Cerebellar nuclear complex (tissue), 1 donor: ENCODE measurements at places on chromosomes 6 and 20.

DNA sequence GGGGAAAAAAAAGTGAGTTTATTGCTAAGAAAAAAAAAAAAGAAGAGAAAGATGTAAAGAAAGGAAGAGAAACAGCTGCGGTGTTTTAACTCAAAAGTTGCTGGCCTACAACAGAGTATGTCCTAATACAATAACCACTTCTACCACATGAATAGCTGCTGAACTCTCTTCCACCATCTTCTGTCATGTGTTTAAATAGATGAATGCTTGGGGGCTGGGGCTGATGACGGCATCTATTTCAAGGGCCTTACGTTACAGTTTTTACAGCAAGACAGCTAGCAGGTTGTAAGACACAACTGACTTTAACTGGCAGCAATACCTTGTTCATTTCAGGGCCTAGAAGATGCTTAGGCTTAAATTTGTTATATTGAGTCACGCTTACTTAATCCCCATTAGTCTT lies 50.4 kb downstream of the MAP3K7 start:
- DNase-seq, result no peak

DNA sequence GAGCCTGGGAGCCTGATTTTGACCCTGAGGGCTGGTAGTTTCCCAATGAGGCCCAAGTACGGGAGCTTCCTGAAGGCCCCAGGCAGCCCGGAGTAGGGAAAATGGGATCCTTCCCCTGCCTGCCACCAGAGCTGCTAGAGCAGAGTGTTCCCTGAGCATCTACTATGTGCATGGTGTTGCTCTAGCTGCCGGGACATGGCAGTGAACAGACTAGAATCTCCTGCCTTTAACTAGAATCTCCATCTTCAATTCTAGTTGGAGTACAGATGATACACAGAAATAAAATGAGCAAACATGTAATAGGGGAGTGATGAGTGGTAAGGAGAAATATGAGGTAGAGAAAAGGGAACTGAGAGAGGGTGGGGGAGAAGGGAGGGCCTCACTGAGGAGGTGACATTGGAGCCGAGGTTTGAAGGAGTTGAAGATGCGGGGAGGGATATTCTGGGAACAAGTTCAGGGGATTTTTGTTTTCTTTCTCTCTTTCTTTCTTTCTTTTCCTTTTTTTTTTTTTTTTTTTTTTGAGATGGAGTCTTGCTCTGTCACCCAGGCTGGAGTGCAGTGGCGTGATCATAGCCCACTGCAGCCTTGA lies 18.5 kb downstream of the VSTM2L start:
- DNase-seq, result no peak

- no peak for DNase-seq
These were observed 115.0 kb downstream of the SCP2D1 start for GRCh38 chr20:18928626-18929025.

GRCh38 chr6:89536231-89536630 lies 102.3 kb downstream of the LYRM2 start:
- DNase-seq, result no peak

DNA sequence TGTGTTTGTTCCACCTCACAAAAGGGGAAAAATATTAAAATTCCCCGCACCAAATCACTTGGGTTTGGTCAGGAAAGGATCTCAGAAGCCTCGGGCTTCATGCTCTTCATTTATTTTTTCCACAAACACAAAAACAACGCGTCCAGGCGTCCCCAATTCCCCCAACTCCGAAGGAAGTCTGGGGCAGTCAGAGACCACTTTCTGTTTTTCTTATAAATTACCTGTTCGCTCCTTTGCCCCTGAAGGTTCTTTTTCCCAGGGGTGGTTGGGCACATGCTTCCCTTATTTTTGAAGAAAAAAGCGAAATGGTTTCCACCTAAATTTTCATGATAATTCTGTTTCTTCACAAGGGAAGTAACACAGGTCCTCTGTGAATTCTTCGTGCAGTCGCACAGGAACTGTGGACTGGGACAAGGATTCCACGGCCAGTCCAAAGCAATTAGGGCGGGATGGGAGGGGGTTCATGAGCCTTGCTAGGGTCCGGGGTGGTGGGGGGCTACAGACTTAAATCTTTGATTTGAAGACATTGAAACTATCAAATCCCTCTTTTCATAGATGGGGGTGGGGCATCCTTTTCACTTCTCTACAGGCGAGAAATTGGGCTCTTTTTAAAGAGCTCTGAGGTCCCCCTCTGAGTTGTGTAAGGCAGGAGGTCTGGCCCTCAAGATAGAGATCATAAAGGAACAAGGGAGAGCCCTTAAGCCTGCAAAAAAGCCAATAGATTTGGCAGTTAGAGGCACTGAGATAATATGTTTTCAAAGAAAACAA lies 30.5 kb upstream of the HFE start:
- no peak for DNase-seq

GRCh38 chr20:32482442-32483261 lies 102.5 kb downstream of the NOL4L start:
- no peak for DNase-seq

GRCh38 chr20:36236786-36237121 lies 476 bp downstream of the AAR2 start:
- no peak for DNase-seq

DNA sequence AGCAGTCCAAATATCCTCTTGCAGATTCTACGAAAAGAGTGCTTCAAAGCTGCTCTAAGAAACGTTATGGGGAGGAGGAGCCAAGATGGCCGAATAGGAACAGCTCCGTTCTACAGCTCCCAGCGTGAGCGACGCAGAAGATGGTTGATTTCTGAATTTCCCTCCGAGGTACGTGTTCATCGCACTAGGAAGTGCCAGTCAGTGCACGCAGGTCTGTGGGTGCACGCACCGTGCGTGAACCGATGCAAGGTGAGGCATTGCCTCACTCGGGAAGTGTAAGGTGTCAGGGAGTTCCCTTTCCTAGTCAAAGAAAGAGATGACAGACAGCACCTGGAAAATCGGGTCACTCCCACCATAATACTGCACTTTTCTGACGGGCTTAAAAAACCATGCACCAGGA lies 272.1 kb upstream of the DEFB115 start:
- DNase-seq, result no peak

- no peak for DNase-seq
These were observed 84.2 kb upstream of the SLC22A23 start for GRCh38 chr6:3541006-3541585.

DNA sequence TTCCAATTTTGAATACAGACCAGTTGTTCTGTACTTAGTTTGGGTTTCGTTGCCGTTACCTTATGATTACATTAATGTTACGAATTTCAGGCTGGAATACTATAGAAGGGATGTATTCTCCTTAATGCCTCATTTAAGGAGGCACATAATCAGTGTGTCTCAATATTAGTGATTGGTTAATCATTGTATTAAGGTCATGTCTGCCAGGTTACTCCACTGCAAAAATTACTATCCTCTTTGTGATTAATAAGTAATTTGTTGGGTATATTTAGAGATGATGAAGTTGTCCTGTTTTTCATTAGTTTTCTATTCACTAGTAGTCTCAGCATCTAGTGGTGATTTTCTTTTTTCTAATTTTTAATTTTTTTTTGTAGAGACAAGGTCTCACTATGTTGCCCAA lies 66.3 kb downstream of the CBFA2T2 start:
- DNase-seq, result no peak

DNA sequence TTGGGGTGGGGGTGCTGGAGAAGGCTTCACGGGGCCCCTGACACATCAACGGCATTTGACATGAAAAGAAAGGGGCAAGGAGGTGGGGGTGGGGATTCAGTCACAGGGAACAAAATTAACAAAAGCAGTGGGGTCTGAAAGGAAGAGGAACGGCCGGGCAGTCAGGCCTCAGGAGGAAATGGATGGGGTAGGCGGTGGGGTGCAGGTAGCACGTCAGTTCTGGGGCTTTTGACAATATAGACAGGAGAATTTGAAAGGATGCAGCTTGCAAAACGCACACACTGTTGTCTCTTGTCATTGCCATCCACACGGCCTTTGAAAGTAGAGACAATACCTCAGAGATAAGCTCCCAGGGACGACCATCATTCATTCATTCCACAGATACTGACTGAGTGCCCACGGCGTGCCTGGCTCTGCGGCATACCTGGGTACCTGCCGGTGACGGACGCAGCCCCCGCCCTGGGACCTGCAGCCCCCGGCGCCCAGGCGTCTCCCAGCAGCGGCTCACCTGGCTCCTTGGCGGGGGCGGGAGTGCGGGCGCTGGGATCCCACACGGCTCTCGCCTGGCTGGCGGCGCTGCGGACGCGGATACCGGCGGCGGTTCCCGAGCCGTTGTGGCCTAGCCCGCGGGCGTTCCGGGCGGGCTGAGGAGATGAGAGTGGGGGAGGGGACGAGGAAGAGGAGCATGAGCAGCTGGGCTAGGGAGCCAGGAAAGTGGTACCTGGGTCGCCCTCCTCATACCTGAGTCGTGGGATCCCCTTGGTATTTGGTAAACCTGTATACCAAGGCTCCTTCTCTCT lies at the start of gene SLC26A8:
SLC26A8 (minus strand) TSS at position 646 of the 800 bp plus-strand sequence. CDS start 4,934 bp downstream, outside the sequence.
- DNase-seq, result no peak

DNA sequence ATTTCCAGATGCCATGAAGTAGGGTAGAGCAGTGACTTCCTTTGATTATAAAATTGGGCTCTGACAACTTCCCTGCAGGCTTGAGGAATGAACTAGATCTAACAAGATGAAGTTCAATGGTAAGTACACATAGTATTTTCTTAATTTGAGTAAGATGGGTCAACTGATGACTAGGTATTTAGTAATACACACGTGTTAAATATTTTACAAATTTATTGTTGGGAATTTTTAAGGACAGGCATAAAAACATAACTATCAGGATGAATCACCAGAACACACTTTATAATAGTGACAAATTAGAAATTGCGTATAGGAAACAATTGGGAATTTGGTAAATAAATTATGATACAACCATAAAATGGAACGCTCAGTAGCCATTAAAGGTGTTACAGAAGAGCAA lies 762.4 kb upstream of the SLC35B3 start:
- DNase-seq, result no peak

- no peak for DNase-seq
These were observed 206.7 kb upstream of the AGPAT4 start for GRCh38 chr6:161480421-161481155.

GRCh38 chr20:3821996-3822395 lies 1.6 kb downstream of the AP5S1 start:
- no peak for DNase-seq

- DNase-seq, result no peak
These were observed 21.4 kb downstream of the HBS1L start for GRCh38 chr6:135033238-135033637.

GRCh38 chr20:38735172-38735571 lies 10.9 kb downstream of the SLC32A1 start:
- DNase-seq, result no peak

- no peak for DNase-seq
These were observed 25.8 kb upstream of the RTF2 start for GRCh38 chr20:56442389-56443365.

DNA sequence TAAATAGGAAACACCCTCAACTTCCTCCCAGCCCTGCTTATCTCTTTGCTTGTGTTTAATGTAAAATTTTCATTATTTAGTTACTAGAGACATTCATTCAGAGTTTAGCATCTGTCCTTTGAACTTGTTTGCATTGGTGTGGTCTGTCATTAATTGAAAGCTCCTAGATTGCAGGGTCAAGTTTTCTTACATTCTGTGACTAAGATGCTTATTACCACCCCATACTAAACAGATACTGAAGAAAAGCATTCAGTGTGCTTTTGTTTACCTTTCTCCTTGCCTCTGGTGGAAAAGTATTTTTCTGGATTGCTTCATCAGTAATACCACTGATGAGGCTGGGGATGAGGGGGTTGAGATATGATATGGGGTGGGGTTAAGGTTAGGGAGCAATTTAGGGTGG lies 199.0 kb downstream of the SAMD5 start:
- no peak for DNase-seq

GRCh38 chr6:28211840-28212509 lies 13.1 kb upstream of the ZSCAN9 start:
- no peak for DNase-seq

DNA sequence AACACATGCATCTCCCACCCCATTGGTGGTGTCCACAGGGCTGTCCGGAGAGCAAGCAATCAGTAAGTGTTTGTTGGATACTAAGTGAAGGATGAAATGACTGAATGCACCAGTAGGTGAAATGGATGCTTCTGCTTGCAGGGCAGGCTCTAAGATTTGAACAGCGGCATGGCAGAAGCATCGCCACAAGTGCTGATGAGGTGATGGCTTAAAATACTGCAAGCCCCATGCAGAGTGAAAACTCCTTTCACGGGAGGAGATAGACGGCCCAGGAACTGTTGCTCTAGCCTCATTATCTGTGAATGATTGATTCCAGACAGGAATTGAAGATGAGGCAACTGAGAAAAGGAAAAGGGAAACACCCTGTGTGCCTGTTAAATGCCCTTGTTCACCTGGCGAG lies 158.9 kb downstream of the LY86 start:
- no peak for DNase-seq

DNA sequence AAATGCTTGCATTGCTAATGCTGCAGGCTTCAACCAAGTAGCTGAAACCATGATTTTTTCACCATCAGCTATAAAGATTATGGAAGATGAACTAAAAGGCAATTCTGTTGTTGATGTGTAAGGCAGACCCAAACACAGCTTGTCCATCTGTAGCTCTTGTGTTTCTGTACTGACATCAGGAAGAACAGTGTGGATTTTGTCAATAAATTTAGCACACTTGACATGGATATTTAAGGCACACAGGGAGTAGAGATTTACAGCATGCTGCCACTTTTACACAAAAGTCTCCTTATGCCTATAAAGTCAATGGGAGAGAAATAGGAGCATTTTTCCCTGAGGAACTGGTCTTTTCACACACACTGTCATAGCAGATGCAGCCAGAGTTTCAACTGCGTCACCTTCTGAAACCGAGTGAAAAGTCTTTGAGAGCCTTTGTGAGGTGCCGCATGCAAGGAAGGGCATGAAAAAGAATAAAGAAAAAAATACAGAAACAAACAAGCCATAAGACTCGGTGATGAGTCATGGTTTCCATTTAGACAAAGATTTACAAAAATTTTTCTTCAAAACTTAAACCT lies 261.4 kb upstream of the TFAP2D start:
- DNase-seq, result no peak

DNA sequence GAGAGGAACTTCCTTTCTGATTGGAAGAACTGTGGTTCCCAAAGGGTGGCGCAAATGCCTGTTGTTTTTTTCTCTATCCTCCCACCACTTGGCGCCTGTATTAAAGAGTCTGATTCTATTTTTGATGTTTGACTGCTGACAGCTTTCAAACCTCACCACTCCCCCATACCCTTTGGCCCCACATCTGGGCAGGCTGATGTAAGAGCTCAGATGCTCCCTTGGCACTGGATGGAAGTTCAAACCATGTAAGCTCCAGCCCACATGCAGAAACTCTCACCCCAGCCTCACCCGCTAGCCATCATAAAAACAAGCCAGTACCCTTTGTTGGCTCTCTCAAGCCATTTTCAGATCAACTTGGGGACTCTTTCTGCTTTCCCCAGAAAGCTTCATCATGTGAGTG lies 20.0 kb upstream of the TMEM14A start:
- no peak for DNase-seq
